Activated CD8-positive, alpha-beta memory T cell treated with anti-CD3 and anti-CD28 coated beads for 1 hour (primary cell): ENCODE measurements at places on chromosomes 7 and 10.

DNA sequence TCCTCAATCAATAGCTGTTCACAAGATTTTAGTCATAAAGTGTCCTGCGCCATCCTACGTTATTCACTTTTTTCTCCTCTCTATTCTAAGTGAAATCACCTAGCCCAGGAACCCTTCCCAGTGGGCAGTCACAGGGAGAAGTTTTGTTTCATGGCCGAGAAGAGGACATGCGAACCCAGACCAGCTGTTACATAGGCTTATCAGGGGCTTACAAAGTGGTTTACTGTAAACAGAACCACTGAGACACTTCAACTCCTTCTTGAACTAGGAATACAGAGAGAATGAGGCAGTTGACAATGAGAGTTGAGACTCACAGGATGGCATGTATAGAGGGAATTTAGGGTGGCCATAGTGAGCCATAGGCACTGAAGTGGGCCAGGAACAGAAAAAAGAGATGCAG, 246.9 kb upstream of the GLI3 start:
- no peak for DNase-seq

DNA sequence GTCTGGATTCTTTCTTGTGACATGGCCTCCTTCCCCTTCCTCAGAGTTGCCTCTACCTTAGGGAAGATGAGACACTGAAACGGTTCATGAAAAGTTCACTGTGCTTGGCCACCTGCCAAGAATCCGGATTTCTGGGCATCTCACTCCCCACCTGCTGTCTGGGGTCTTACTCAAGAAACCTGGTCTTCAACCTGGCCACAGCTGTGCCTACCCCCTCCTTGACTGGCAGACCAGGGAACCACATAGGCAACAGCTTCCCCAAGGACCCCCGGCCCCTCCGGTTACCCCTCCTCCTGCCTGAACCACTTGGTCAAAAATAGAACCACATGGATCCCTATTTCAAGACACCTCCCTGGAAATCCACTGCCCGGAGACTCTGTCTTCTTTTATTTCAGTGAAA, 58.7 kb upstream of the NANOS1 start:
- DNase-seq = no peak

DNA sequence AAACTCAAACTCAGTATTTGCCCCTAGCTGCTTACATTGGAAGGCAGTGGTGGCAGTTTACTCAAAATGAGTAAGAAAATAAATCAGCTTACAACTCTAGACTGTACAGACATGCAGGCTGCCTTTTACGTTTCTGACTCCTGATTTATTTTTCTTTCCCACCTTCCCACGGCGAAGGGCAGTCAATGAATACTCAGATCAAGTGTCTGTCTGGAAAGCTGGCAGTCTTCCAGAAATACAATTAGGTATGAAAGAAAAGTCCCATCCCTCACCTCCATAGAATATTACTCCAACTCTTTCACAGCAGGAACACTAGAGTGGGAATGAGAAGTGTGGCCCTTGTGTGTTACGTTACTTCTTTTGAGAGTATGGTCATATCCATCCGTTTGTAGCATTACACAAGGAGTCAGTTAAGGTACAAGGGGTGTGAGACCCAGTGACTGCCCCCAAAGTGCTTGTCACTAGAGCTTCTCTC, 1.3 kb upstream of the PAPSS2 start:
- DNase-seq = no peak

DNA sequence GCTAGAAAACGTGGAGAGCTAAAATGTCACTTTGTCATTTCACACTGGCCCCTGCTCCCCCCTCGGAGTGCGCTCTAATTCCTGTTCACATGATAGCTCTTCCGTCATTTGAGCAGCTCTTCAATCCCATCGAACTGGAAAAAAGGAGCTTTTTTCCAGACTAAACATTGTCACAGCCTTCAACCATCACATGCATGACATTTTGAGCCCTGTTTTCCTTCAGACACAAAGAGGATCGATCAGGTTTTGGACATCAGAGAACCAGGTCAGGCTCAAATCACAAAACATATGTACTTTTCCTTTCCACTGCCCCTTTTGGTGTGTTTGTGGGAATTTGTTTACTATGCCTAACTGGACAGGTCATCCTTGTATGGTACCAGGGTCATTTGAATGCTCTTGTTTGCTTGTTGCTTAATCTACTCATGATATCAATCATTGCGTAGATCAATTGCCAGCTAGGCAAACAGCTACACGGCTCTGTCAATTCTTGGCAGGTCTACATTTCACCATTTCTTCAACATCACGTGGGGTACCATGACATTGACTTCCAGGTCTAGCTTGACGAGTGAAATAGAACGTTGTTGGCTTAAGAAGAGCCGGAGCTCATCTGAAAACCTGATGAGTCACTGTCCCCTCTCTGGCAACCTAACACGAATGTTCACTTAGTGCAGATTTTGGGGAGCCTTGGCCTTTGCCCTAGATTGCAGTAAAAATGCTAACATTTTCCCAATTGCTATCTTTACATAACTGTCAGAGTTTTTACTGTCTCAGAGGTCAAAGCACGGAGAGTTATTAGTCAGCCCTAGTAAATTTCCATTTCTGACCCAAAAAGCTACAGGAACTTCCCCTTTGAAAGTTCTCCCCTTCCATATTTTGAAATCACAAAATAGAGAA, 87.3 kb downstream of the LYZL2 start:
- DNase-seq = no peak

GRCh38 chr7:35828817-35829216, 28.0 kb downstream of the SEPTIN7 start:
- DNase-seq = no peak

DNA sequence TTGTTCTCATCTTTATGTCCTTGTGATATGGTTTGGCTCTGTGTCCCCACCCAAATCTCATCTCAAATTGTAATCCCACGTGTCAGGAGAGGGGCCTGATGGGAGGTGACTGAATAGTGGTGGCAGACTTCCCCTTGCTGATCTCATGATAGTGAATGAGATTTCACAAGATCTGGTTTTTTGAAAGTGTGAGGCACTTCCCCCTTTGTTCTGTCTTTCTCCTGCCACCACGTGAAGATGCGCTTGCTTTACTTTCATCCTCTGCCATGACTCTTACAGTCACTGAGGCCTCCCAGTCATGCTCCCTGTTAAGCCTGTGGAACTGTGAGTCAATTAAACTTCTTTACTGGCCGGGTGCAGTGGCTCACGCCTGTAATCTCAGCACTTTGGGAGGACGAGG, 161.0 kb downstream of the HERPUD2 start:
- DNase-seq = no peak

DNA sequence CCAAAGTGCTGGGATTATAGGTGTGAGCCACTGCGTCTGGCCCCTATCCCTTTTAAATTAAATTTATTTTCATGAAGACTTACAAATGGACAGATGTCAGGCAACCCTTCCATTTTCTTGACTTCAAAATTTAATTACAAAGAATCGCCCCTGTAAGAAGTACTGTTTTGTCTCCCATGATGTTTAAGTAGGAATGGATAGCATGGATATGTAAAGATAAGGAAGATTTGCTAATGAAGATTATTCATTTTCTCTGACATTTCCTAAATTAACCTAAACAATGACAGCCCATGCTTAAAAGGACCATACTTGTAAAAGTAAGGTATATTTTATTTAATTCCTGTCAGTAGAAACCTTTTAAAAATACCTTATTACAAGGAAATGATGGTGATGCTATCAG, 552.9 kb downstream of the GFRA1 start:
- DNase-seq = no peak

- no peak for DNase-seq
Measured at GRCh38 chr7:738241-738640, 11.2 kb upstream of the PRKAR1B start.

DNA sequence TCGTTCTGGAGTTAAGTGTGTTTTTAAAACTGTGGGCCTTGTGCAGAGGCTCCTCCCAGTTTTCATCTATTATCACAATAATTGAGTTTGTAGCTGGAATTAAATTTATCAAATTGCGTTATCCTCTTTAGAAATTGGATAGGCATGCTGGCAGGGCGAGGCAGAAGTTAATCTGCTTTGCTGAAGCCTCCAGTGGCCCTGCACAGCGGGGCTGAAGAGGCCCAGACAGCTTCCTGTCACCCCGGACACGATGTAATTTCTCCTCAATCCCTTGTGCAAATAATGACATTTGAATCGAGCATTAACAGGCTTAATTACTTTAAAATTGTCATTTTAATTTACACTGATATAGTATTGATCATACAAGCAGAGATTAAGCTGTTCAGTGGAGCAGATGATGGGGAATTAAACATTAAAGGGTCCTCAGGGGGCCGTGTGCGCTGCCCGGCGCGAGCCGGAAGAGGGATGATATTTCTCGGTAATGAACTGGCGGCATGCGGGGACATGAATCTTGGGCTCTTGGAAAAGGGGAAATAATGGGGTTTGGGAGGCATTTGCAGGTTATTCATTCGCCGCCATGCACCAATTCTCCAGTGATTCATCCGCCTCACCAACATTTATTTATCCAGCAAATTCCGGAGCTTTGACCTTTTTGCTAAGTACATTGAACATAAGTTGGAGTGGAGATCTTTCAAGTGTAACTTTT, 118.5 kb downstream of the NKX6-2 start:
- DNase-seq = no peak

GRCh38 chr7:21346297-21346696, 81.6 kb upstream of the SP4 start:
- DNase-seq = no peak

GRCh38 chr10:122526892-122527291, 33.7 kb upstream of the DMBT1 start:
- DNase-seq = no peak

DNA sequence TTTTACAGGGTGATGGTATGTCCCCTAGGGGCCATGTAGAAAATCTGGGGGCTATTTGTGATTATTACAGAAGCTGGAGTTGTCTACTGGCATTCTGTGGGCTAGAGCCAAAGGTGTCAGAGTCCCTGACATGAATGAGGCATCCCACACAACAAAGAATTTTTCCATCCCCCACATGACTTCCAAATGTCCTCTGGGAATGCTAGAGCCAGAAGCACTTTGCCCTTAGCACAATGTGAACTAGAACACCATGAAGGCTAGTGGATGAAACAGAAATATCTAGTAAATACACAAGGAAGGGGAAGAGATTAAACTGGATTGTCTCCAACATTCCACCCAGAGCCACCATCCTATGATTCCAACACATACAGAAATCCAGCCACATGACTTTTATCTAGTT, 46.9 kb downstream of the FAM13C start:
- DNase-seq = no peak

- no peak for DNase-seq
Measured at GRCh38 chr10:100174699-100175677, 10.8 kb downstream of the ERLIN1 start.

DNA sequence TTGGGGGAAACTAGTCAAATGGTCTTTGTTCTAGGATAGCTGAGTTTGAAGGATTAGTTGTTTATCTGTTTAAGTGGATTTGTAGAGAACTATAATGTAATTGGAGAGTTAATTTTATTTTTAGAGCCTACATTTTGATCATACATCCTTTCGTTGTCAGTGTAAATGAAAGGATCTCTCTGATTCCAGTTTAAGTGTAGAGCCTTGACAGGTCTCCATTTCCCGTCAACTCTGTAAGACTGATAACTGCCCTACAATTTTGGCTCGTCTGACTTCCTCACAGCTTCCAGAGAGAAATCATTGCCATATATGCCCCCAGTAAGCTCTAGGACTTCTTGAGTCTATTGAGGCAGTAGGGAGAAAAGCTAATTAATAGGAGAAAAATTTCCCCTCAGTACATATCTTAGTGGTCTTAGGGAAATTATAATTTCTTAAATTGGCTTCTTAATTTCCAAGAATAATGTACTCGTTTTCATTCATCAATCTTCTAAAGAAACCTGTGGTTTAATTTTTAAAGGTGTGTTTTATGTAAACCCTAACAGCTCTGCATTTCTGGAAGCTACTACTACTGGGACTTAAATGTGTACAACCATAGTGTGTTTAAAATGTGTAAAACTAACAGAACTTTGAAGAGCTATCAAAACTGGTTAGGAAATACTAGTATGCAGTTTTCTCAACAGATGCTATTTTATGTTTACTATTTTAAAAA, 3.8 kb downstream of the KMT2E start:
- no peak for DNase-seq

DNA sequence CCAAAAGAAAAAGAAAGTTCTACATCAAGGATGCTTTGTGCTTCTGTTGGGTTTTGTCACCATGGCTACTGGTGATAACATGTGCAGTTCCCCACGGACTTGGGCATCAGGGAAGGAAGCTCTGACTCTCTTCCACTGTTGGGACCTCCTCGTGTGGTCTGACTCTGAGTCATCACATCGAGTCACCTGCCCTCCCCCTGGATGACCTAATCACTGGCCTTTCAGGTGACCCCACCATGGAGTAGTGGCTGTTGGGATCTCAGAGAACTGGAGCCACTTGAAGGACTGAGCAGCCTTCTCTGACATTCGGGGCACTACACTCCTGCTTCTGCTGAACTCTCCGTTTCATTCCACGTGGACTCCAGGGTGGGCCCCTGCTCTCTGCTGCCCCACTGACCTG, 60.8 kb upstream of the DOCK1 start:
- no peak for DNase-seq

DNA sequence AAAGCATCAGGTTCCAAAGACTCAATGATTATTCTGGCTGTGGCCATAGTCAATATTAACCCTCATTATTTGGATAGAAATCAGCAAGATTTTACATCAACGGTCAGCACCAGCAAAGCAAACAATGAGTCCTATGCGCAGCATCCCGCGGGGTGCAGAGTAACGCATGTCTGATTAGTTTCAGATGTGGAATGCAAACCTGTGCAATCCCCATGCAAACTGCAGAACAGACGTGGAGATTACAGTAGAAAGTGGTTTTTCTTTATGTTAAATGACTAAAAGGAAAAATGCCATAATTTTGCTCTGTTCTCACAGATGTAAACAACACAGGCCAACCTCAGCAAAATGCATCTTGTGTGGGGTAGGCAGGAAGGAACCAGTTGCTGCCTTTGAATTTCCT, 258.1 kb upstream of the GRB10 start:
- DNase-seq = no peak

GRCh38 chr10:109480836-109481235, 442.5 kb downstream of the XPNPEP1 start:
- DNase-seq = no peak

- DNase-seq = no peak
Measured at GRCh38 chr10:44801383-44802327, 109.5 kb upstream of the TMEM72 start.

- DNase-seq = no peak
Measured at GRCh38 chr7:7569081-7569527, 2.4 kb downstream of the MIOS start.

DNA sequence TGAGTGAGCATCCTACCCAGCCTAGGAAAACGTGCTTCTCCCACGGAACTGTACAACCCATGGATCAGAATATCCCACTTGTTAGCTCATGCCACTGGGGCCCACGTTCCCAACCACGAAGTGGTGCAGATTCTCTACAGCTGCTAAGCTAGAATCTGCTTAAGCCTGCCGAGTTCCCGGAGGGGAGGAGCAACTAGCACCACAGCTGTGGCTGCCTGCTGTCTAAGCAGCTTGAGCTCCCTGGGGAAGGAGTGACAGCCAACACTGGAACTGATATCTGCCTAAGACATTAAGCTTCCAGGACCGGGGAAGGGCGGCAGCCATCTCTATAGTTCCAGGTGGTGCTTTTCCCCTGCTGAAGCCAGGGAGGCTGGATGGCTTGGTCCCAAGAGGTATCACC, 334.7 kb upstream of the CHRM2 start:
- DNase-seq = no peak

GRCh38 chr7:31084226-31084625, 32.1 kb downstream of the ADCYAP1R1 start:
- DNase-seq = no peak

- DNase-seq = no peak
Measured at GRCh38 chr10:133441780-133442179, 12.0 kb upstream of the SCART1 start.

GRCh38 chr7:38927751-38928150, 18.8 kb upstream of the VPS41 start:
- DNase-seq = no peak
